ENCODE measurements at places on chromosomes 4 and X. TPM values are rescaled to one million over a fixed set of nuclear protein-coding genes. Genes with fewer than 3 reads are reported as not detected.
A peak's percentile ranks its signal among the peaks of the same experiment; 100 is the strongest.

Gene TMPRSS11F
- 13.8 TPM for total RNA-seq

Gene GPAT3
- 5.2 TPM for total RNA-seq

DNA sequence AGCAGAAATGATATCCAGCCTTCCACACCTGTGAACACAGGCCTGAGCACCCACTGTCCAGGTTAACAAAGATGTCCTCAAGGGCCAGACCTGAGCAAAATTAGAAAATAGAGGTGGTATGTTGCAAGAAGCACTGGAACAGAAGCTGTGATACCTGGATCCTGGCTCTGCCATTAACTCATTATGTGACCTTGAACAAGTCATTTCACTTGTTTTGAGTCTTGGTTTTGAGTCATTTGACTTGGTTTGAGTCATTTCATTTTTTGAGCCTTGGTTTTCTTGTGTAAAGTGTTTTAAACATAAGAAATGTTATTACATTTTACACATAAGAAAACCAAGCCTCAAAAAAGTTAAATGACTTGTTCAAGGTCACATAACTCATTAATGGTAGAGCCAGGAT, 2.9 kb upstream of the NWD2 start:
- no peak overlapping the region for H3K27ac ChIP-seq
- no peaks in the 10 kb centered on the region for H3K36me3 ChIP-seq

DNA sequence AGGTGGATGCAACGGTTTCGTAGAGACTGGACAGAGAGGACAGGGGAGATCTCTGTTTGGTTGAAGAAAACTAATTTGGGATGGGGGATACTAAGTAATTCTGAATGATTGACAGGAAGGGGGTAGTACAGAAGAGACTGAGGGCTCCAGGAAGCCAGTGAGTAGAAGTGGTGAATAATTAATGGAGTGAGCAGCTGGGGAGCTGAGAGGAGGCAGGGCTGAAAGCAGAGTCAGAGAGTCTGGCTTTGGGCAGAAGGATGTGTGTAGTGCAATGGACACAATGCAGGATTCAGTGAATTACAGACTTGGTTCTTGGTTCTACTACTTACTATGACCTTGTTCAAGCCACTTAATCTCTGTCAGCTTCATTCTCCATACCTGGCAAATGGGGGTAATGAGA, 161.7 kb downstream of the RBMX2 start:
- H3K4me3 ChIP-seq: no peak overlapping the region
- H3K27ac ChIP-seq: no peak overlapping the region

- H3K4me3 ChIP-seq: no peak overlapping the region
- peak; percentile 43 for DNase-seq
- no peaks in the 10 kb centered on the region for H3K27me3 ChIP-seq
- no peaks in the 10 kb centered on the region for H3K36me3 ChIP-seq
These were observed 132.7 kb downstream of the PJA1 start for GRCh38 chrX:69032601-69033000.

Data from vagina (tissue), 2 donors.